ENCODE measurements at places on chromosomes 12 and 14. TPM values are rescaled to one million over a fixed set of nuclear protein-coding genes. Genes with fewer than 3 reads are reported as not detected.

Gene A2M
- 0.20 TPM for polyA plus RNA-seq

Gene TSPAN19
- polyA plus RNA-seq = 0.06 TPM

DNA sequence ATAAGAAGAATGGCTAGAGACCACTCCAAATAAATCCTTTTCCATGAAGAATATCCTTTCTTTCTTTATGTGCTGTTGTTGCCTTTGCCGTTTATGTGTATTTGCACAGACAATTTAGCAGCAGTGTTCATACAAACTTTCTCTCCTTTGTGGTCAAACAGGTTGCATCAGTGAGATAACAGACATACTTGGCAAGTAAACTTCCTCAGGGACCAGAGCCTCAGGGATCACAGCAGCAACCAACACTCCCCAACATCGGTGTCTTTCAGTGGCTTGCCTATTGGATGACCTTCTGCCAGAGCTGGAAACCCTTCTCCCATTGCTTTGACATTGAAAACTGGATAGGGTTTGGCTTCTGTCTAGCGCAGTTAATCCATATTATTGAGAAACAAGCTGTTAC is 252.2 kb downstream of the BTG1 start:
- H3K36me3 ChIP-seq = no peaks in the 10 kb centered on the region
- H3K4me1 ChIP-seq = peaks cover 10% of the 10 kb centered on the region
- DNase-seq = no peak
- no peaks in the 10 kb centered on the region for H3K27me3 ChIP-seq
- H3K4me3 ChIP-seq = no peak overlapping the region
- no peak overlapping the region for H3K27ac ChIP-seq

Gene CMTM5
- not detected for polyA plus RNA-seq

- H3K36me3 ChIP-seq = peaks cover 17% of the 10 kb centered on the region
- peak overlapping the region; percentile 45 for H3K4me3 ChIP-seq
- peaks cover 25% of the 10 kb centered on the region for H3K4me1 ChIP-seq
- no peaks in the 10 kb centered on the region for H3K27me3 ChIP-seq
- no peak for DNase-seq
Observed at GRCh38 chr14:75001899-75002298, 822 bp upstream of the EIF2B2 start.

Gene SPIC
- not detected for polyA plus RNA-seq

- no peak for DNase-seq
- H3K27ac ChIP-seq = no peak overlapping the region
- no peaks in the 10 kb centered on the region for H3K27me3 ChIP-seq
- H3K36me3 ChIP-seq = no peaks in the 10 kb centered on the region
Observed at GRCh38 chr14:73460691-73461127, 2.4 kb upstream of the NUMB start.

DNA sequence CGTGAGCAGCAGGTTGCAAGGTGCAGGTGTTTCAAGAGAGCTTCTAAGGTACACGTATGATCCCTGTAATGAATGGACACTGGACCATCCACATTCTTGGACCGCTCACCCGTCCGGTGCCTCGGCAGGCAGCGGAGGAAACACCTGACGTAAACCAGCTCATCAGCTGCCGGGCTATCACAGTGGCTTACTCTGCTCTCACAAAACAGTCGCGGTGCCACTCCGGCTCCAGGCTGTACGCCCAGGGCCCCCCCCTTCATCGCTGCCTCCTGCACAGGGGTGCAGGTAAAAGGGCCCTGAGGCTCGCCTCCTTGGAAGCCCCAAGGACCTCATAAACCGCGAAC is 436 bp downstream of the VPS33A start:
- no peaks in the 10 kb centered on the region for H3K27me3 ChIP-seq
- H3K4me3 ChIP-seq = peak overlapping the region; percentile 85
- H3K27ac ChIP-seq = peak overlapping the region; percentile 96
- DNase-seq = no peak
- peaks cover 6% of the 10 kb centered on the region for H3K36me3 ChIP-seq

DNA sequence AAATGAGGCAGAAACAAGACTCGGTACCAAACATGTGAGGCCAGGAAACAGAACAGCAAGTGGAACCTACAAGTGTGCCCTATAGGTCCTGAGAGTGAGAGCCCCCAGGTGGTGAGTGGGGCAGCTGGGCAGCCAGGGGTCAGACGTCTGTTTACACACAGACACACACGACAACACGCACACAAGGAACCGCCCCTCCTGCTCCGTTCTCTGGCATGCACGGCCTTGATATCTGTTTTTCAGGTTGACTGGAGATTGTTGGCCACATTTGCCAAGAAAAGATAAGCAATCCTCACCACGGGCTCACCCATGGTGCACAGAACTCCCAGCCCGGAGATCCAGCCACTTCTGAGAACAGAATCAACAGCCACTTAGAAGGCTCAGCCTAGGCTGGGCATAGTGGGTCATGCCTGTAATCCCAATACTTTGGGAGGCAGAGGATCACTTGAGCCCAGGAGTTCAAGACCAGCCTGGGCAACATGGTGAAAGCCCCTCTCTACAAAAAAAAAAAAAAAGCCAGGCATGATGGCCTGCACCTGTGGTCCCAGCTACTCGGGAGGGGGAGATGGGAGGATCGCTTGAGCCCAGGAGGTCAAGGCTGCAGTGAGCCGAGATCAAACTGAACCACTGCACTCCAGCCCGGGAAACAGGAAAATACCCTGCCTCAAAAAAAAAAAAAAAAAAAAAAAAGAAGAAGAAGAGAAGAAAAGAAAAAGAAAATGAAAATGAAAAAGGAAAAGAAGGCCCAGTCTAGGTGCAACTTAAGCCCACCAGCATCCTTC is 19.4 kb upstream of the EIF5 start:
- DNase-seq = no peak
- H3K27ac ChIP-seq = no peak overlapping the region
- H3K36me3 ChIP-seq = no peaks in the 10 kb centered on the region

Gene RNASE7
- polyA plus RNA-seq = 17.4 TPM

Gene CLEC9A
- polyA plus RNA-seq = not detected

- no peak overlapping the region for H3K27ac ChIP-seq
- H3K4me3 ChIP-seq = no peak overlapping the region
- H3K27me3 ChIP-seq = no peaks in the 10 kb centered on the region
- DNase-seq = no peak
Observed at GRCh38 chr12:67154901-67155300, 114.3 kb upstream of the CAND1 start.

Gene NEMP1
- polyA plus RNA-seq = 18.6 TPM

Gene C12orf56
- 0.18 TPM for polyA plus RNA-seq

Gene EPS8
- 2.0 TPM for polyA plus RNA-seq

DNA sequence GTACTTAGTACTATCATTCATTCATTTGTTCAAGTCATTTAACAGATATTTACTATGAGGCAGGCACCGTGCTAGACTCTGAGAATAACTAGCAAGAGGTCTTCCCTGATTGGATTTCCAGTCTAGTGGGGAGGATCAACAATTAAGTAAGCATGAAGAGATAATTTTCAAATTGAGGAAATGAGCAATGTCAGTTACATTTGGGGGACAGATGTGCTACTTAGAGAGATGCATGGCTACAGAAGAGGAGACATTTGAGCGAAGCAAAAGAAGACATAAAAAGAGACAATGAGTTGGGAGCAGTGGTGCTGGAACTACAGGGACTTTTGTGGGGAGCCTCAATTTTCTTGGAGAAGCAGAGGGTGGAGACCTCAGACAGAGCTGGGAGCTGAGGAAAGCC is 7.7 kb downstream of the KCNA5 start:
- no peak for DNase-seq
- peaks cover 7% of the 10 kb centered on the region for H3K27me3 ChIP-seq
- H3K4me1 ChIP-seq = no peaks in the 10 kb centered on the region
- H3K27ac ChIP-seq = no peak overlapping the region
- no peak overlapping the region for H3K4me3 ChIP-seq
- H3K36me3 ChIP-seq = no peaks in the 10 kb centered on the region

Gene DBX2
- polyA plus RNA-seq = not detected

Gene GLIPR1L1
- not detected for polyA plus RNA-seq

DNA sequence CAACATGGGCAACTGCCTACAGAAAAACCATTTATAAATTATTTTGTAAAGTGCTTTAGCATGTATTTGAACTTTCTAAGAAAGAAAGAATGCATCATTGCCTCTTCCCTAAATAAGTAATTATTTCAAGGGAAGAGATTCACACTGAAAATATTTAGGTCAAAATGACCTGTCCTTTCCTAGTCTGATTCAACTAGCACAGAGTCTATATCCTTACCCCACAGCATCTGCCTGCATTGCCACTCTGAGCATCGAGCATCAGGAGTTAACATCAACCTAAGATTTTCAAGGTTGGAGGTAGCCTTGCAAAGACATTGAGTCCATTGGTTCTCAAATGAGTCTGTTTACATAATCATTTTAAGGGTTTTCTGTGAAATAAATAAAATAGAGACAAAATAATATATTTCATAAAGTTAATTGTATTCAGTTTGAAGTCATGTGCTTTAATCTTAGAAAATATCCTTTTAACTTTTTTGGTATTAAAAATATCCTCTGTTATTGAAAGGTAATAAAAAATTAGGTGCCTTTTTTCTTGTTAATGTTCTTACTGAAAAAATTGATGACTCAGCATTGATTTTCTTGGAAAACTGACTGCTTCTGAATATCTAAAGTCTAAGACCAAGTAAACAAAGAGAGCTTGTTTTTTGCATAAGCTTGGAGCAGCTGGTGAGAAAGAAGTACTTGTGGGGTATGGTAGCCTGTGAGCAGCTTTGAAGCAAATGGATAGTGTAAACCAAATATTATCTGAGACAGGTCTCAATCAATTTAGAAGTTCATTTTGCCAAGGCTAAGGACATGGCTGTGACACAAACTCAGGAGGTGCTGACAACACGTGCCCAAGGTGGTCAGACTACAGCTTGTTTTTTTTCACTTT is 269.0 kb upstream of the CLEC14A start:
- H3K4me3 ChIP-seq = no peak overlapping the region
- H3K36me3 ChIP-seq = no peaks in the 10 kb centered on the region
- DNase-seq = no peak
- H3K27me3 ChIP-seq = no peaks in the 10 kb centered on the region
- H3K27ac ChIP-seq = no peak overlapping the region
- no peaks in the 10 kb centered on the region for H3K4me1 ChIP-seq

DNA sequence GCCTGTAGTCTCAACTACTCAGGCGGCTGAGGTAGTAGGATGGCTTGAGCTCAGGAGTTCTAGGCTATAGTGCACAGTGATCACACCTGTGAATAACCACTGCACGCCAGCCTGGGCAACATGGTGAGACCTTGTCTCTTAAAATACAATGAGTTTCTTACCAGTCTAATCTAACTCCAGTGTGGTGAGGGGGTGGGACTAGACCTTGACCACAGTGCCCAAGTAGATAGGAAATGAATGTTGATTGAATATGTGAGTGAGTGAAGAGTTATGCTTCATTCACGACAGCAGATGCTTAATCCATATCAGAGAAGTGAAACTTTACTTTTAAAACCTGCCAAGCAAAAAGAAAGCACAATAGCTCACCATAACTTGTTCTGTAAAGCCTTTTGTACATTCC is 11.2 kb upstream of the AK7 start:
- no peak for DNase-seq
- H3K4me3 ChIP-seq = no peak overlapping the region
- no peaks in the 10 kb centered on the region for H3K36me3 ChIP-seq
- H3K27me3 ChIP-seq = no peaks in the 10 kb centered on the region
- H3K27ac ChIP-seq = no peak overlapping the region
- H3K4me1 ChIP-seq = no peaks in the 10 kb centered on the region

Gene SCNN1A
- polyA plus RNA-seq = 13.2 TPM

DNA sequence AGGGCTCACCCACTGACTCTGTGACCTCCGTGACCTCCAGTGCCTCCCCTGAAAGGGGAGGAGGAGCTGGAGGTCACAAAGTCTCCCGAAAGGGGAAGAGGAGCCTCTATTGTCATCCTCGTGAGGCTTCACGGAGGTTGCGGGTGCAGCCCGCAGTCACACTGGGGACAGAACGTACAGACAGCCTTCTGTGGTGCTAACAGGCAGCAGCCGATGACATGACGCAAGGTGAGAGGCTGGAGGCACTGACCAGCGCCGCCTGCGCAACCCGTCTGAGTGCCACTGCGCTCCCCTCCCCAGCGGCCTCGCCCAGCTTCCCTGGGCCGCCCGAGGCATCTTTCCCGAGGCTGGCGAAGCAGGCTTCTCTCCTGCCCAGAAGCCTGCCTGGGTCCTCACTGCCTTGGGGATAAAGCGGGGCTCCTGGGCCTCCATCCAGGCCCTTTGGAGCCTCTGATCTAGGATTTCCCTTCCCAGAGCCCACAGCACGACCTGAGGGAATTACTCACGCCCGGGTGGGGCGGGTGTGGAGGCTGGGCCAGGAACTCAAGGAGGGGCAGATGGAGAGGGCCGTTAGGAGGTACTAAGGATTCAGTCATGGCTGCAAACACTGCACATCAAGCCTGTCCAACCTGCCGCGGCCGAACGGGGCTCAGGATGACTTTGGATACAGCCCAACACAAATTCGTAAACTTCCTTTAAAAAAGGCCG is 12.3 kb upstream of the LBHD2 start:
- H3K27ac ChIP-seq = no peak overlapping the region

GRCh38 chr14:95527387-95528002 is 7.4 kb upstream of the GLRX5 start:
- H3K36me3 ChIP-seq = peaks cover 6% of the 10 kb centered on the region
- no peak overlapping the region for H3K4me3 ChIP-seq
- H3K4me1 ChIP-seq = peaks cover 49% of the 10 kb centered on the region
- no peaks in the 10 kb centered on the region for H3K27me3 ChIP-seq
- H3K27ac ChIP-seq = no peak overlapping the region

Gene AICDA
- polyA plus RNA-seq = not detected

- H3K36me3 ChIP-seq = no peaks in the 10 kb centered on the region
- no peak overlapping the region for H3K27ac ChIP-seq
- DNase-seq = no peak
- peaks cover 27% of the 10 kb centered on the region for H3K4me1 ChIP-seq
Observed at GRCh38 chr12:52245259-52245961, 12.4 kb downstream of the KRT7 start.

Gene HHIPL1
- polyA plus RNA-seq = 0.11 TPM

Gene SPTLC2
- polyA plus RNA-seq = 46.8 TPM

DNA sequence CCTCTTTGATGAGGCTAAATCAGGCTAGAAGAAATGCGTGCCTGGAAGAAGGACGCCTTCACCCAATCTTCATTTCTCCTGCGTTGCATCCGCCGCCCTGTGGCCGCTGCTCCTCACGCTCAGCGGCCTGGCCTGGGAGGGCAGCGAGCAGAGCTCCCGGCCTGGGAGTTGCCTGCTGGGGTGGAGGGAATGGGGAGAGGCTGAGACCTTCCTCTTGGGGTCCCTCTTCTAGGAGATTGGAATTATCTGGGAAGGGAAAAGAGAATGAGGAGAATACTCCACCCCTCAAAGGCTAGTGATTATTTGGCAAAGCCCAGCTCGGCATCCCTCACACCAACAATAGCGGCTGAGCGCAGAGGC is 2.4 kb upstream of the HOXC12 start:
- H3K27ac ChIP-seq = no peak overlapping the region
- H3K4me1 ChIP-seq = peaks cover 43% of the 10 kb centered on the region
- no peak overlapping the region for H3K4me3 ChIP-seq

- H3K4me3 ChIP-seq = no peak overlapping the region
- no peak for DNase-seq
- H3K4me1 ChIP-seq = peaks cover 5% of the 10 kb centered on the region
- H3K27me3 ChIP-seq = no peaks in the 10 kb centered on the region
- H3K36me3 ChIP-seq = peaks cover 10% of the 10 kb centered on the region
Observed at GRCh38 chr14:92734618-92735017, 13.8 kb downstream of the LGMN start.

Gene ABCC9
- 0.01 TPM for polyA plus RNA-seq
